ENCODE measurements at places on chromosomes 4 and X.

DNA sequence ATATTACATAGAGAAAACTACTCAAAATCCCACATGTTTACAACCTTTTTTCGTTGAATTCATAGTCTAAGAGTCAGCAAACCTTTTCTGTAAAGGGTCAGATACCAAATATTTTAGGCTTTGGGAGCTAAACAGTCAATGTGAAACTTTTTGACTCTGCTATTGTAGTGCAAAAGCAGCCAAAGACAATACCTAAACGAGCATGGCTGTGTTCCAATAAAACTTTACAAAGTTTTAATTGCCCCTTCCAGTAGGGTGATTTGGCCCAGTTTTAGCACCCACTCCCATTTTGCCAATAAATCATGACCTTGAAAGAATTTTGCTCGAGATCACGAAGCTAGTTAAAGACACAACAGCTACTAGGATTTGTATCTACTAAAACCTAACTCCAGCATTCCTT lies 147.2 kb downstream of the ANKRD50 start:
- no peak for DNase-seq

- DNase-seq = no peak
These were observed 15.8 kb downstream of the RASGEF1B start for GRCh38 chr4:81455897-81456296.

DNA sequence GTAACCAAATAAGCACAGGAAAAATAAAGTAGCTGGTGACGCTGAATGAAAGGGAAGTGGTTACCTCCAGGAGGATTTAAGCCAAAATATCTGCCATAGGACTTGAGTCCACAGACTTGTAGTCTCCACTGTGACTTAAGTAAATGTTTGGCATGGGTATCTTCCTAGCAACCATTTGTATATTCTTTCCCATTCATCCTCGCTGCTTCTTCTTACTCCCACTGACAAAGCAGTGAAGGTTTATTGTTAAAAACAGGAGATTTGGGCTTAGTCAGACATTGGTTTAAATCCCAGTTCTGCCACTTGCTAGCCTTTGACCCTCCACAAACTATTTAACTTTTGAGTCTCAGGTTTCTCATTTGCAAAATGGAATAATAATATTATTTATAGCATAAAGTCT lies 22.3 kb downstream of the COL4A6 start:
- DNase-seq = no peak

- no peak for DNase-seq
These were observed 57.1 kb downstream of the KIAA0232 start for GRCh38 chr4:6839579-6839978.

DNA sequence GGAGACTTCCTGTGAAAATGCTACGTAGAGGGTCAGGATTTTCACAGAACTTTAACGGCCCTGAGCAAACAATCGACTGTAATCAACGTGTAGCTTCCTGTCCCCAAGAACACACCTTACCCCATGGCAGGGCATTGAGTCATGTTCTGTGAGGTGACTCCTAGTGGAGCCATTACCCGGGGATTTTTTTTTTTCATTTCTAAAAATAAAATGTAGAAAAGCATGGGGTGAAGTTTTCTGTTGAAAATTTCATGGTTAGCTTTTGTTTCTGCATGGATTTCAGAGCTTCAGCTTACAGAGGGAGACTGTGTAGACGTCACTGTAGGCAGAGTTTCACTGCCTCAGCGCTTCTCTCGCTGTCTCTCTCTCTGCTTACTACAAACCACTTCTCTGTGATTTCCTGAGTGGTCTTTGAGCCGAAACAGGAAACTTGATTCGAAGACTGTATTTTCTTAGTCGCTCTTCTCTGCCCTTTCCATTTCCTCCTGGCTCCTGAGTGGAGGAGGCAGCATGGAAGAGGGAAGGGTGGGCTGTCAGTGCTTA lies 111.7 kb downstream of the NFKB1 start:
- DNase-seq = no peak

GRCh38 chr4:6991771-6992557 lies 51.2 kb upstream of the TADA2B start:
- DNase-seq = peak; percentile 90

DNA sequence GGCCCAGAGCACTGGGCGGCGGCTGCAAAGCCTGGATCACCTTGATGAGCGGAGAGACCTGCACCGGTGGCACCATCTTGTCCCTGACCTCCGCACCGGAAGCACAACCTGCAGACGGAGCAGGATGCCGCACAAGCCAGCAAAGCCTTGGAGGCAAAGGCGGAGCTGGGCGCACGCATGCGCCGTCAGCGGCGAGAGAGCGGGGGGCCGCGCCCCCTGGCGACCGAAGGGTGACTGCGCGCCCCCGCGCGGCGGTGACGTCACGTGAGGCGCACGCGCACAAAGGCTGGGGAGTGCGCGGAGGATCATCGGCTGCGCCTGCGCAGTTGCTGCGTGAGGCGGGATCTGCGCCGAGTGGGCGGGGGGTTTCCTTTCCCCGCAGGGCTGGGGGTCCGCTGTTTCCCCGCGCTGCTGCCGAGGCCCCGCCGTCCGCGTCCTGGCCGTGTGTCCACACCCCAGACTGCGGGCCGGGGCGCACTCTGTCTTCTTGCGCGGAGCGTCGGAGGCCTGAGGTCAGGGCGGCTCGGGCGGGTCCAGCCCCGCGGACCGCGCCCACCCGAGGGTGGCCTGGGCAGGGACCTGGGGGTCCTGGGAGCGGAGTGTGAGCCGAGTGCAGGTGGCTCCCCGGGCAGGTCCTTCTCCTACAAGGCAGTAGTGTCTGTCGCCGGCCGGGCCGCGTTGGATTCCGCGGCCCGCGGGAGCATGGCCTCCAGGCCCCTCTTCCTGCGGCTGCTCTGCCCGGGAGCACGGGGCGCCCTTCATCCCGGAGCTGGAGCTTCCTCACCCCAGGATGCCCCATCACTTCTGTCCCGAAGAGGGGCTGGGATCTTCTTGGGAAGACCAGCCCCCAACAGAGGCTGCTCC lies at the start of the genes ATP5ME and MYL5:
ATP5ME (minus strand) TSS at position 105 of the 864 bp plus-strand sequence; CDS start at position 76, 29 bp downstream.
MYL5 (plus strand) TSS at position 371 of the 864 bp plus-strand sequence. CDS start 3,485 bp downstream, outside the sequence.
- DNase-seq = peak; percentile 95

DNA sequence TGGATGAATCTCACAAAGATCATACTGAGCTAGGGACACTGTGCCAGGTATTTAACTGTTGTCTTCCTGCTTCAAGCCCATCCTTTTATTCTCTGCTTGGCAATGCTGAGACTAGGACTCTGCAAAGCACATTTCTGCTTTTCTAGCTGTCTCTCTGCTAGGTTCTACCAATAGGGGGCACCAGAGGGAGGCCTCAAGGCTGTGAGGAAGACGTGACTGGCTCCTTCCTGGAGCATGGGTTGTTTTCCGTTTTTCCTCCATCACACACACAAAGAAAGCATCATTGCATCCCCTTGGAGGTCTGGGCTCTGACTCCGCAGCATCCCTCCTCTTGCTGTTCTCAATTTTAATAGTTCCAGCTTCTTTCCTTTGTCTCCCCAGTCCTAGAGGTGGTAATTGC lies 10.9 kb upstream of the DCTD start:
- no peak for DNase-seq

DNA sequence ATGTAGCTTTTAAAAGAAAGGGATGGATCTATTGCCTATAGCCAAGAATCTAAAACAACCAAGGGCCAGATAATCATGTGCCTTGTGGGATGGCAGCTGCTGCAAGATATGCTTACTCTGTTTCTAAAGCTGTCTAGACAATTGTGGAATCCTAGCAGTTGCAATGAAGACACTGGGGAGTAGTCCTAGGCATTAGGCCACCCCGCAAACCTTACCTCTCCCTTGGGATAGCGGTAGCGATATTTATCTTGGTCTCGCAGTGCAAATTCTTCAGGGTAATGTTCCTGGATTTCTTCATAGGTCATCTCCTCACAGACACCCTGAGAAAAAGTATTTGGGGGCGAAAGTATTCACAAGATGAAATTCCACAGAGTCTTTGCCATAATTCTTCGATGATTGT lies 24.6 kb downstream of the TRO start:
- DNase-seq = no peak

GRCh38 chr4:74751247-74751646 lies 43.1 kb downstream of the BTC start:
- no peak for DNase-seq

GRCh38 chrX:12817528-12817927 lies 26.3 kb downstream of the PRPS2 start:
- DNase-seq = no peak

DNA sequence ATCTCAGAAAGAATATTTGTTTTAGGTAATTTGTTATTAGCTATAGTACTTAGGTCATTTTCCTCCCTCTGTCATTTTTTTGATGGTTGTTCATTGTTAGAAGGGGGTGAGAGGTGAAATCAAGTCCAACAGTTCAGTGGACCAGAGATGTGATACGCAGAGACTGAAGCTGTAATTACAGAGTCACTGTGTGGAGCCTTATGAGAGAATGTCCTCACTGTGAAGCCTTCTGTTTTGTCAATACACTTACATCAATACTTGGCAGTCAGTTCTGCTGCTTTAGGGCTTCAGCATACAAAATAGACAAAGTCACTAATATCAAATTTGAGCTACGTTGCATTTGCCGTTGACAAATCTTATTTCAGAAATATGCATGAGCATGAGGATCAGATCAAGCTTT lies 692.5 kb downstream of the C4orf33 start:
- no peak for DNase-seq

GRCh38 chr4:176293660-176294059 lies 24.6 kb upstream of the ASB5 start:
- no peak for DNase-seq

- DNase-seq = no peak
These were observed 1.1 kb upstream of the LCORL start for GRCh38 chr4:18022572-18023050.

GRCh38 chr4:158622251-158622650 lies 49.4 kb downstream of the C4orf46 start:
- DNase-seq = peak; percentile 63

DNA sequence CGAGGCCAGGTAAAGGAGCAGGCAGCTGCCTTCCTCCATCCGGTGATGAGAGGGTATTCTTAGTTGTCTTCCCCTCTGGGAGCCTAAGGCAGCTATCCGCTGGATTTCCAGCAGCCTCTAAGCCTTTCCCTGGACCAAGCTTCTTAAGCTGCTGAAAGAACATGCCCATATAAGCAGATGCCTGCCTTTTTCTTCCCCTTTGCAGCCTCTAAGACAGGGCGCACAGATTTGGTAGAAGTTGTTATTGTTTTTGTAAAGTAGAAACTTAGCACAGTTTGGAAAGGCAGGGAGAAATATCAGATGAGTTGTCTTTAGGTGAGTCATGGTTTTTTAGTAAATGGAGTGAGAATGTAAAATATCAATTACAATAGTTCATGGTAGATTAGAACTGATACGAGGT lies 210.8 kb downstream of the ARHGAP10 start:
- DNase-seq = peak; percentile 30

DNA sequence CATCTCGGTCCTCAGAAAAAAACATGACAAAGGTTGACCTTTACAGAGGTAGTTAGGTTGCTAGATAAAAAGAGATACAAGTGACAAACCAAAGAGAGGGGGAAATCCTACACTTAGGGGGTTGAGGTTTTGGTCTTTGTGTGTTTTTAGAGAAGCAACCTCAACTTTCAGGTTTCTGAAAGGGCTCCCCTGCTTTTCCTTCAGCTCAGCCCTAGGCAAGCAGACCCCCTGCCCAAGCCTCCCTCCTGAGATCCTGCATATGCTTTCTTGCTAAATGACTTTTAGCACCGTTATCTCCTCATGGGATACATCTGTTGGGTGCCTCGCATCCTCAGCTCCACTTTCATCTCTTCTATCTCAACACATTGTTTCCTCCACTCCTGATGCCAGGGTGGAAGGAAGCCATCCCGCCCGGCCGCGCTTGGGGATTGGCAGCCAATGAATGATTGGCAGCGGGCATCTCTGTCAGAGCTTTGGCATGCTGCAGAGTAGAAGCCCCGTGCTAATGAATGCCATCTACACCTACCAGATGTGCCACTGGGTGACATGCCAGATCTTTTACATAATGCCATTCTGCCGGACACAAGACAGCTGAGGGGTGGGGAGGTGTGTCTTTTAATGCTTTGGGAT lies 15.0 kb upstream of the PRDM8 start:
- peak; percentile 13 for DNase-seq

DNA sequence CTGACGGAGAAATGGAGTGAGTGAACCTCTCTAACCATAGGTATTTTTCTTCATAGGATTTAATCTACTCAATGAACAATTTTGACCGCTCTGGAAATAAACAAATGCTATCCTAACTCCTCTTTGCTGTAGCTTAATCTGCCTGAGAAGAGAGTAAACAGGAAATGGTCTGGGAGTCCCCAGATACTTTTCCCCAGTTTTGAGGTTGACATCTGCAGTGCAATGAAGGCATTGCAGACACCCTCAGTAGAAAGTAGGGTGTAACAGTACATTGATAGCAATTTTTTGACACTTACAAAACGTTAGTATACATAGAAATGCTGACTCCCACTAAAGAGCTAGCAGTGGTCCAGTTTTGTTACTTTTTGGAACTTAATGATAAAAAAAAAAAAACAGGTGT lies 495.9 kb upstream of the FAM241A start:
- no peak for DNase-seq

- no peak for DNase-seq
These were observed 251.2 kb downstream of the CFAP299 start for GRCh38 chr4:80586716-80587115.

Measured in EH (cell line).